ENCODE measurements at places on chromosomes 4 and X.

GRCh38 chrX:47540754-47541538, 20.1 kb upstream of the ARAF start:
- no peaks in the 10 kb centered on the region for H3K27me3 ChIP-seq
- DNase-seq, result no peak
- no peak overlapping the region for H3K4me3 ChIP-seq
- H3K27ac ChIP-seq, result peak overlapping the region; percentile 88
- no peaks in the 10 kb centered on the region for H3K4me1 ChIP-seq
- H3K36me3 ChIP-seq, result no peaks in the 10 kb centered on the region

- no peak for DNase-seq
- H3K27me3 ChIP-seq, result no peaks in the 10 kb centered on the region
- H3K4me1 ChIP-seq, result no peaks in the 10 kb centered on the region
- H3K4me3 ChIP-seq, result no peak overlapping the region
- H3K36me3 ChIP-seq, result no peaks in the 10 kb centered on the region
These were observed 216.6 kb downstream of the KDR start for GRCh38 chr4:54908763-54909162.

DNA sequence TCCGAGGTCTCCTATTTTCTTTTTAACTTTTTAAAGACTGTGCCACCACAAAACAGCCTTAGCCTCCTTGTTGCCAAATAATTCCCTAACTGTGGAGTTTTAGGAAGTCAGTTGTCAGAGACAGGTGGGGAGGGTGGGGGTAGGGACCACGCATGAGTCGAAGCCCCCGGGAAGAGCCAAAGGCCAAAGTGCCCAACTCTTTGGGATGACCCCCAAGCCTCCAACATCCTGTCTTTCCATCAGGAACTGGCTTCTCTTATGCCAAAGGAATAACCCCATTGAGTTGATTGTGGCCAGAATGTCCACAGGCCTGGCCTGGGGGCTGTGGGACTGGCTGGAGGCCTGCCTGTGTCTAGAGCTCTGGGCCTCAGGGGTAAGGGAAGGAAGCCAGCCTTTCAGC, 5.8 kb downstream of the PRRG3 start:
- H3K36me3 ChIP-seq, result no peaks in the 10 kb centered on the region
- H3K27ac ChIP-seq, result no peak overlapping the region
- no peaks in the 10 kb centered on the region for H3K27me3 ChIP-seq
- no peak overlapping the region for H3K4me3 ChIP-seq

GRCh38 chr4:130183766-130184165, 1087.8 kb downstream of the C4orf33 start:
- H3K27ac ChIP-seq, result no peak overlapping the region
- no peak overlapping the region for H3K4me3 ChIP-seq
- no peaks in the 10 kb centered on the region for H3K4me1 ChIP-seq
- DNase-seq, result no peak
- no peaks in the 10 kb centered on the region for H3K27me3 ChIP-seq

- no peak overlapping the region for H3K27ac ChIP-seq
- no peaks in the 10 kb centered on the region for H3K36me3 ChIP-seq
- H3K4me3 ChIP-seq, result no peak overlapping the region
- no peak for DNase-seq
These were observed 26.0 kb downstream of the TBC1D19 start for GRCh38 chr4:26609868-26610267.

GRCh38 chr4:55033296-55033695, 92.1 kb downstream of the KDR start:
- no peaks in the 10 kb centered on the region for H3K27me3 ChIP-seq
- no peak overlapping the region for H3K27ac ChIP-seq
- H3K4me3 ChIP-seq, result no peak overlapping the region
- peaks cover 10% of the 10 kb centered on the region for H3K4me1 ChIP-seq

- no peak for DNase-seq
- no peaks in the 10 kb centered on the region for H3K36me3 ChIP-seq
- no peak overlapping the region for H3K27ac ChIP-seq
- no peak overlapping the region for H3K4me3 ChIP-seq
- peaks cover 12% of the 10 kb centered on the region for H3K4me1 ChIP-seq
These were observed 117.7 kb upstream of the TMEM150C start for GRCh38 chr4:82679531-82679930.

DNA sequence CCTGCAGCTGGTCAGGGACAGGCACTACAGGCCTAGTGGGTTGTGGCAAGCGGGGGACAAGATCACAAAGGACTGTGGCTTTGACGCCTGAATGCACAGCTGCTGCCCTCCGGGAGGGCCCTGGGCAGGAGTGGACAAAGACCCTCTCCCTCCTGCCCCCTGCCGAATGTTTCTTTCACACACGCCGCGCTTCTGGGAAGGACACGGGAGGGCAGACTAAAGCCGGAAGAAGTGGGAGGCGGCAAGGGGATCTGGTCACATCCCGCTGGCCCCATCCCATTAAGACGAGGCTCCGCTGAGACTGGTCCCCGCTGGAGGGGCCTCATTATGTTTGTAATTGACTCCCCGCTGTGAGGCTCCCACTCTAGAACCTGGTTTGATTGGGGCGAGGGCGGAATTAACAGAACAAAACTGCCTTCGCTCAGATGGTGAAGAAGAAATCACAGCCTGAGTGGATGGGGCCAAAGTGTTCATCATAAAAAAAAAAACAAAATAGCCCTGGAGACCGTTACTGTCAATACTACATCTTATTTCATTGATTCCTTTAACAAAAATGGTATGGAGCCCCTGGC, 37.8 kb upstream of the PSAPL1 start:
- no peak overlapping the region for H3K27ac ChIP-seq
- no peaks in the 10 kb centered on the region for H3K36me3 ChIP-seq
- no peak overlapping the region for H3K4me3 ChIP-seq
- no peaks in the 10 kb centered on the region for H3K27me3 ChIP-seq
- no peaks in the 10 kb centered on the region for H3K4me1 ChIP-seq

- peaks cover 39% of the 10 kb centered on the region for H3K4me1 ChIP-seq
- no peaks in the 10 kb centered on the region for H3K36me3 ChIP-seq
- no peak for DNase-seq
These were observed 5.8 kb downstream of the TIFA start for GRCh38 chr4:112279882-112280315.

DNA sequence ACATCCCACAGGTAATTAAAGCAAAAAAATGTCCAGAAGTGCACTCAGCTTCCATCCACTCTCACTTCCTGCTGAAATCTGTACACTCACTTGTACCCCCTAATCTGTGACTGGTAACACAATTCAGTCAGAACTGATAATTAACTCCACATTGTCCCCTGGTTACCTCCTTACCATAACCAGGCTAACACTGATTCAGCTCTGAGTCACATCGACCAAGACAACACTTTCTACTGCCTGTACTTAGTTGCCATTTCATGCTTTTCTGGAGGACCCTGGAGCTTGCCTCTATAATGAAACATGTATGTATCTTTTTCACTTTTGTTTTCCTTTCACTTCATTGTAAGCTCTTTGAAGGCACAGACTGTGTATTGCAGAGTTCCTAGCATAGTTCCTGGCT, 130.9 kb upstream of the GABRG1 start:
- H3K4me1 ChIP-seq, result no peaks in the 10 kb centered on the region
- no peak for DNase-seq
- H3K36me3 ChIP-seq, result no peaks in the 10 kb centered on the region

DNA sequence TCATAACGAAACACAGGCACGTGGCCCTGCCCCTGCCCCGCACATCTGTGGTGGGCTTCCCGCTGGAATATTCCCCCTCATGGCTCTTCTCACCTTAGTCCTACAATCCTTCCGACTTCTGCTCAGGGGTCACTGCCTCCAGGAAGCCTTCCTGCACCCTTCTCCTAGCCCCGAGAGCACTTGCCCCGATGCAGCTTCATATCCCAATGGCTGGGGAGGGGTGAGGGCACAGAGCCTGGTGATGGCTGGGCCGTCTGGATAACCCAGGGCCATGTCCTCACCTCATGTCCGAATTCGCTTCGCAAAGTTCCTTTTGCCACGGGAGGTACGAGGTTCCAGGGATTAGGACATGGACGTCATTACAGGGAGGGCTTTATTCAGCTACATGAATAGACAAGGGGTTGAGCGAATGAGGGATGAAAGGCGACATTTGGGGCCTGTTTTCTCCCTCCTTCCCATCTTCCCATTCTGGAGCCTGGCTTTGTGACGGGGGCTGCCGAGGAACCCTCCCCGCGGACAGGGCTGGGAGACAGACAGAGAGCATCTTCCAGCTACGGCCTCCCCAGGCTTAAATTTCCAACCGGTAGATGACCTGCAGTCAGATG, 35.5 kb upstream of the HMX1 start:
- no peaks in the 10 kb centered on the region for H3K36me3 ChIP-seq
- H3K27ac ChIP-seq, result no peak overlapping the region
- H3K4me3 ChIP-seq, result no peak overlapping the region
- no peak for DNase-seq

GRCh38 chr4:60759518-60760245, 440.4 kb upstream of the ADGRL3 start:
- no peak overlapping the region for H3K4me3 ChIP-seq
- H3K36me3 ChIP-seq, result no peaks in the 10 kb centered on the region
- H3K27me3 ChIP-seq, result no peaks in the 10 kb centered on the region
- no peak overlapping the region for H3K27ac ChIP-seq

- DNase-seq, result no peak
- H3K4me3 ChIP-seq, result no peak overlapping the region
- no peaks in the 10 kb centered on the region for H3K4me1 ChIP-seq
- no peaks in the 10 kb centered on the region for H3K36me3 ChIP-seq
- H3K27ac ChIP-seq, result no peak overlapping the region
- no peaks in the 10 kb centered on the region for H3K27me3 ChIP-seq
These were observed 56.0 kb downstream of the VGLL1 start for GRCh38 chrX:136588036-136588435.

- H3K36me3 ChIP-seq, result no peaks in the 10 kb centered on the region
- H3K27me3 ChIP-seq, result no peaks in the 10 kb centered on the region
- no peak overlapping the region for H3K27ac ChIP-seq
- H3K4me3 ChIP-seq, result no peak overlapping the region
- no peak for DNase-seq
- no peaks in the 10 kb centered on the region for H3K4me1 ChIP-seq
These were observed 9.2 kb upstream of the GPC3 start for GRCh38 chrX:133994576-133994975.

GRCh38 chrX:45660477-45660876, 459.8 kb upstream of the DIPK2B start:
- H3K27ac ChIP-seq, result no peak overlapping the region
- H3K36me3 ChIP-seq, result no peaks in the 10 kb centered on the region
- H3K4me3 ChIP-seq, result no peak overlapping the region
- no peaks in the 10 kb centered on the region for H3K4me1 ChIP-seq
- DNase-seq, result no peak

- H3K27ac ChIP-seq, result no peak overlapping the region
- no peaks in the 10 kb centered on the region for H3K36me3 ChIP-seq
- no peak for DNase-seq
- no peak overlapping the region for H3K4me3 ChIP-seq
- H3K4me1 ChIP-seq, result no peaks in the 10 kb centered on the region
These were observed 417.7 kb upstream of the GALNT7 start for GRCh38 chr4:172750910-172751309.

- no peaks in the 10 kb centered on the region for H3K4me1 ChIP-seq
- no peak overlapping the region for H3K4me3 ChIP-seq
- DNase-seq, result no peak
- no peaks in the 10 kb centered on the region for H3K27me3 ChIP-seq
These were observed 481.7 kb downstream of the NAF1 start for GRCh38 chr4:162684998-162685397.

DNA sequence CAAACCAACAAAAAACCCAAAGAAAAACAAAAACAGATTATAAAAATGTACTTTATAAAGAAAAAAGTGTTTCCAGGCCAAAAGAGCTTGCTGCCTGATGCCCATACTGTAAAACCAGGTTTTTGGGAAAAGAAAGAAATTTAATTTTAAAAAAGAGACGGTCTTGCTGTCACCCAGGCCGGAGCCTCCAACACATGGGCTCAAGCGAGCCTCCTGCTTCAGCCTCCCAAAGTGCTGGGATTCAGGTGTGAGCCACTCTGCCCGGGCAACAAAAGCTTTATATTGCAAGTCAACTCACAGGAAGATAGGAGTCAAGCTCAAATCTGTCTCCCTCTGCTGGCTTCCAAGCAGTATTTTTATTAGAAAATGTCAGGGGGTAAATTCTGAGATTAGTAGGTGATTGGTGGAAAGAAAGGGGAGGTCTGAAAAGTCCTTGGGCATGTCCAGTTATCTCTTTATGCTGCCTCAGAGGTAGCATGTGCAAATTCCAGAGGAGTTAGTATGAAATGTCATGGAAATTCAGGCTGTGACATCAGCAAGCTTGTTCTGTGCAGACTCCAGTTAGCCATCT, 39.4 kb downstream of the MGST2 start:
- no peaks in the 10 kb centered on the region for H3K4me1 ChIP-seq
- no peaks in the 10 kb centered on the region for H3K36me3 ChIP-seq
- no peak for DNase-seq
- H3K4me3 ChIP-seq, result no peak overlapping the region

- no peaks in the 10 kb centered on the region for H3K27me3 ChIP-seq
- H3K27ac ChIP-seq, result no peak overlapping the region
- no peaks in the 10 kb centered on the region for H3K4me1 ChIP-seq
- H3K36me3 ChIP-seq, result no peaks in the 10 kb centered on the region
These were observed 13.1 kb upstream of the COQ2 start for GRCh38 chr4:83297548-83298260.

DNA sequence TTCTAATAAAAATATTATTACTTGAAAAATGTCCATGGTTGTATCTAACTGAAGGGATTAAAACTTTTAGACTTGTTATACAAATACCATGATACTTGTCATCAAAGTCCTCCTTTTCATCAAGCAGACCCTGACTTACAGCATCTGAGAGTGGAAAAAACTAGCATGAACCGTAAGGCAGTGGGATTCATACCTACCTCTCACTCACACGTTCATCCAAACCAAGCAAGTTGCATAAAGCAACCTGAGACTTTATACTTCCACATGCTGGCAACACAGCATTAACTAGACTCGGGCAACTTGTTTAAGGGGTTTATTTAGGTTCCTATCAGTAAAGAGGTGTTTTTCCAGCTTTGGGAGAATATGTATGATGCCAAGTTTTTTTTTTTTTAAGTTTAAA, 22.6 kb upstream of the TLR7 start:
- H3K36me3 ChIP-seq, result no peaks in the 10 kb centered on the region
- DNase-seq, result no peak
- H3K27me3 ChIP-seq, result no peaks in the 10 kb centered on the region

GRCh38 chr4:7867701-7868435, 71.8 kb downstream of the AFAP1 start:
- no peaks in the 10 kb centered on the region for H3K27me3 ChIP-seq
- no peak overlapping the region for H3K27ac ChIP-seq
- no peak overlapping the region for H3K4me3 ChIP-seq
- no peak for DNase-seq
- H3K4me1 ChIP-seq, result peaks cover 27% of the 10 kb centered on the region
- H3K36me3 ChIP-seq, result no peaks in the 10 kb centered on the region

- no peaks in the 10 kb centered on the region for H3K27me3 ChIP-seq
- no peaks in the 10 kb centered on the region for H3K4me1 ChIP-seq
- no peak overlapping the region for H3K27ac ChIP-seq
- DNase-seq, result no peak
These were observed 94.5 kb upstream of the STIM2 start for GRCh38 chr4:26766141-26766540.
